ENCODE measurements at places on chromosomes 4 and X.

GRCh38 chrX:69313617-69314290 is 148.5 kb upstream of the PJA1 start:
- DNase-seq: no peak
- no peak overlapping the region for H3K4me3 ChIP-seq
- H3K36me3 ChIP-seq: no peaks in the 10 kb centered on the region
- no peak overlapping the region for H3K27ac ChIP-seq
- H3K27me3 ChIP-seq: no peaks in the 10 kb centered on the region
- no peaks in the 10 kb centered on the region for H3K4me1 ChIP-seq

- H3K27me3 ChIP-seq: no peaks in the 10 kb centered on the region
- H3K4me1 ChIP-seq: no peaks in the 10 kb centered on the region
- H3K36me3 ChIP-seq: no peaks in the 10 kb centered on the region
- H3K27ac ChIP-seq: no peak overlapping the region
- H3K4me3 ChIP-seq: no peak overlapping the region
These were observed 147.2 kb upstream of the WDFY3 start for GRCh38 chr4:85113706-85114105.

DNA sequence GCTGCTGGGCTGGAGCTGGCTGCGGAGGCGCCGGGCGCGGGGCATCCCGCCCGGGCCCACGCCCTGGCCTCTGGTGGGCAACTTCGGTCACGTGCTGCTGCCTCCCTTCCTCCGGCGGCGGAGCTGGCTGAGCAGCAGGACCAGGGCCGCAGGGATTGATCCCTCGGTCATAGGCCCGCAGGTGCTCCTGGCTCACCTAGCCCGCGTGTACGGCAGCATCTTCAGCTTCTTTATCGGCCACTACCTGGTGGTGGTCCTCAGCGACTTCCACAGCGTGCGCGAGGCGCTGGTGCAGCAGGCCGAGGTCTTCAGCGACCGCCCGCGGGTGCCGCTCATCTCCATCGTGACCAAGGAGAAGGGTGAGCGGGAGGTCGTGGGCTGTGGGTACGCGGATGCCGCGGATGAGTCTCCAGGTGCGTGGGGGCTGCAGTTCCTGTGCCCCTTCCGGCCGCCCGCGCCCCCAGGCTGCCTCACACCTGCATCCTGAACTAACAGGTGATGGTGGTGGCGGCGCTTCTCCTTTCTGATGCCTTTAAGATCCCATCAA is 499 bp downstream of the CYP2U1 start:
- H3K27me3 ChIP-seq: no peaks in the 10 kb centered on the region
- H3K4me1 ChIP-seq: peaks cover 10% of the 10 kb centered on the region
- peak overlapping the region; percentile 45 for H3K27ac ChIP-seq

- DNase-seq: no peak
- no peak overlapping the region for H3K4me3 ChIP-seq
- no peaks in the 10 kb centered on the region for H3K4me1 ChIP-seq
- H3K36me3 ChIP-seq: no peaks in the 10 kb centered on the region
- H3K27ac ChIP-seq: no peak overlapping the region
- no peaks in the 10 kb centered on the region for H3K27me3 ChIP-seq
These were observed 397.0 kb downstream of the GPAT3 start for GRCh38 chr4:83932750-83933391.

- H3K4me3 ChIP-seq: no peak overlapping the region
- no peak overlapping the region for H3K27ac ChIP-seq
- H3K27me3 ChIP-seq: no peaks in the 10 kb centered on the region
- H3K4me1 ChIP-seq: peaks cover 7% of the 10 kb centered on the region
- no peaks in the 10 kb centered on the region for H3K36me3 ChIP-seq
These were observed 2.4 kb downstream of the PRICKLE3 start for GRCh38 chrX:49183701-49184281.

GRCh38 chrX:104695593-104695992 is 129.6 kb downstream of the IL1RAPL2 start:
- H3K4me1 ChIP-seq: no peaks in the 10 kb centered on the region
- H3K27me3 ChIP-seq: no peaks in the 10 kb centered on the region
- no peak overlapping the region for H3K4me3 ChIP-seq
- H3K27ac ChIP-seq: no peak overlapping the region
- H3K36me3 ChIP-seq: no peaks in the 10 kb centered on the region

DNA sequence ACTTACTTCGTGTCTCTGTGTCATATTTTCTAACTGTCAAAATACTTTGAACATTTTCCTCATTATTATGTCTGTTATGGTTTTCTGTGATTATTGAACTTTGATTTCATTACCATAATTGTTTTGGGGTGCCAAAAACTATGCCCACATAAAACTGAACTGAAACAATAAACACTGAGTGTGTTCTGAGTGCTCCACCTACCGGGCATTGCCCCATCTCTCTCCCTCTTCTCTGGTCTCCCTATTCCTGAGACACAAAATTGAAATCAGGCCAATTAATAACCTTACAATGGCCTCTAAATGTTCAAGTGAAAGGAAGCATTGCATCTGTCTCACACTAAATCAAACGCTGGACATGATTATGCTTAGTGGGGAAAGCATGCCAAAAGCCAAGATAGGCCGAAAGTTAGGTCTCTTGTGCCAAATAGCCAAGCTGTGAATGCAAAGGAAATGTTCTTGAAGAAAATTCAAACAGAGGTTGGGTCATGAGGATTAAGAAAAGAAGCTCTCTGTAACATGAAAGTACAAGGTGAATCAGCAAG is 972.3 kb downstream of the PCDH7 start:
- no peak overlapping the region for H3K4me3 ChIP-seq
- no peaks in the 10 kb centered on the region for H3K4me1 ChIP-seq
- DNase-seq: no peak
- no peaks in the 10 kb centered on the region for H3K27me3 ChIP-seq

GRCh38 chr4:81743731-81744435 is 272.2 kb upstream of the RASGEF1B start:
- H3K4me1 ChIP-seq: no peaks in the 10 kb centered on the region
- H3K4me3 ChIP-seq: no peak overlapping the region
- DNase-seq: no peak
- no peaks in the 10 kb centered on the region for H3K36me3 ChIP-seq
- no peak overlapping the region for H3K27ac ChIP-seq
- no peaks in the 10 kb centered on the region for H3K27me3 ChIP-seq

DNA sequence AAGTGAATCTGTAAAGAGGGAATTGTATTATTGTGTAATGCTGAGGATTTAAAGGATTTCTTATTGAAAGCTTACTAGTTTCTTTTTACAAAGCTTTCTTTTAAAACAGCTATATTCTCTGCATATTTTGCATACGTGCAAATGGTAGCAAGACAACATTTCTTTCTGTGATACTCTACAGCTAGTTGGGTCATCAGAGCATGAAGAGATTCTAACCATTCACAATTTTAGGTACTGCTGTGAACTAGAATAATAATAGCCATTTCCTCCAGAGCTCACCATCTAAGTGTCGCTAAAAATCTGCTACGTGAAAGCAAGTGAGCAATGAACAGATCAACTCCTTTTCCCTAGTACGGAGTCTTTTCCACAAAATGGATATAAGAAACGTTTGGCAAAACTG is 37.3 kb downstream of the ARHGAP6 start:
- no peaks in the 10 kb centered on the region for H3K27me3 ChIP-seq
- H3K4me3 ChIP-seq: no peak overlapping the region
- H3K27ac ChIP-seq: no peak overlapping the region
- H3K4me1 ChIP-seq: no peaks in the 10 kb centered on the region
- no peaks in the 10 kb centered on the region for H3K36me3 ChIP-seq
